ENCODE measurements at places on chromosomes 11 and 22.

DNA sequence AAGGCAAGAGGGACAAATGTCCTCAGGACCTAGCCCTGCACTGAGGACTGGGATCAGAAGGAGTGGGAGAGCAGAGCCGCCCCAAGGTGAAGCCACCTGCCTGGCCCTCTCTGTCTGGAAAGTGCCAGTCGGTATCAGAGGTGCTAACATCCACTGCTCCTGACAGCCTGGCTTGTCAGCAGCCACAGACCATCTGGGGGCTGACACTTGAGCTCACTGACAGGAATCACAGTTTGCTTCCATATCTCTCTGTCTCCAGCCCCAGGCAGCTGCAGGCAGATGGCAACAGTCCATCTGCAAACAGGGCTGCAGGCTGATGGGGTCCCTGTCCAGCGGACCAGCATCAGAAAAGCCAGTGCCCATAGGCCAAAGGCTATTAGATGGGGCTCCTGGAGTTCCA lies 5.5 kb downstream of the OPCML start:
- no peak for DNase-seq

DNA sequence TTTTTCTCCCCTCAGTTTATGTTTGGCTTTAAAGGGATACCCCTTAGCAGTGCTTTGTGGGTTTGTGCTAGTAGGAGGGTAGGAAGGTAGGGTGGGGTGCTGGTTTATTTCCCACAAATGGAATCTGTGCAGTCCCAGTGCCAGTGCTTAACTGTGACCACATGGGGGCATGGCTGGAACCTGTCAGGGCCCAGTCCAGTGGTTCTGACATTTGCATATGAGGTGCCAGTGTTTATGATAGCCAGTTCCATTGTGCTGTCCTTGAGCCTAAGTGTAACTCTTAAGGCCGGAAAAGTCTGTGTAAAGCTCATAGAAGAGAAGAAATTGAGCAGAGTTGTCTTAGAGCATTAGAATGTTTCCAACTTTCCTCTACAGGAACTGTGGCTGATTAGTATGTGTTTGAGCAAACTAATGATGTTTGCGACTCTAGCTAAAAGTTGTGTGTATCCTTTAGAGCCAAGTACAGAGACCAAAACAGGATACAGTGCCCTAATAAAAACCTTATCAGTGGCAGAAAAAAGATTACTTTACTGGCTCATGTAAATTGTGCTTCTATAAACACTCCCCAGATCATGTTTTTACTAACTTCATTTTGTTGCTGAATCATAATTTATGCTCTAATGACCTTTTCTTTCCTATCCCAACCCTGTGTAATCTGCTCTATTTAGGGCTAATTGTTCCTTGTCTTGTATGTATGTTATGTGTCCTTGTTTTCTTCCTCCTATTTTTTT lies 38.1 kb downstream of the DIXDC1 start:
- DNase-seq = no peak

DNA sequence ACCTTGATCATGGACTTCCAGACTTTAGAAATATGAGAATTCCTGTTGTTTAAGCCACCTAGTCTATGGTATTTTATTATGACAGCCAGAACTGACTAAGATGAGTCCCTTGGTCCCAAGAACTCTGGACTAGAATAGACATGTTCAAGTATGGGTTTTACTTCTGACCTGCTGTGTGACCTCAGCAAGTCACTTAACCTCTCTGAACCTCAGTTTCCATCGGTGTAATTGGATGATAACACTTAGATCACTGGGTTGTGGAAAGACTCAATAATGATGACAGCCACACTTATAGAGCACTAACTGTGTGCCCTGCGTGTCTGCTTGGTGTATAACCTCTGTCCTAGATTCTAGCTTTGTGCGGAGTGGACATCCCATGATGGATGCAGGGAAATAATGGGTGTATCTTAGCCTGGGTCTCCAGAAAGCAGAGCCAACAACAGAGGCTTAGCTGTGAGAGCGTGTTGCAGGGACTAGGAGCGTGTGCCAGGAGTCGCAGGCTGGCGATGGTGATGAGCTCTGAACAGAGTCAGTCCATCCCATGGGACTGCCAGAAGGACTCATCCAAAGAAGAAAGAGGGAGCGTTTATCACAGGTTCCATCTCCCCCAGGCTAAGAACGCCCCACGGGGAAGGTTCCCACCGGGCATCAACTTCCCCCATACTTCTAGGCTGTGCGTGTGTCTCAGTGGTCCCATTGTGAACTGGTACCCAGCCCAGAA lies 93.2 kb upstream of the TP53I11 start:
- no peak for DNase-seq

- no peak for DNase-seq
These were observed 70.3 kb upstream of the GRK2 start for GRCh38 chr11:67195971-67196456.

DNA sequence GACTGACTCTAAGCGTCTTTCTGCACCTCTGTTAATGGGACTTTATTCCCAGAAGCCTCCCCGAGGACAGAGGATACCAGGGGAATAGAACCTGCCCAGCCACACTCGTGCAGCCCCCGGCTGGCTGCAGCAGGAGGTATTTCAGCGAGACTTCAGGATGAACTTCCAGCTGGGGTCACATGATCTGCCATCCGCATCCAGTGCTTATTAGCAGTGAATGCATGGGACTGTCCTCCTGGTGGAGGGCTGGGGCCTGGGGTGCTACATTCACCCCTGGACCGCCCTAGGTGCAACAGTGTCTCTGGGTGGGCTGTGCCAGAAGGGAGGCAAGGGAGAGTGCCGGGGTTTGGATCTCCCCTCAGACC lies 1.6 kb downstream of the DUSP8 start:
- no peak for DNase-seq

GRCh38 chr11:58027341-58027740 lies 3.4 kb upstream of the OR6Q1 start:
- DNase-seq = no peak

- DNase-seq = no peak
These were observed 42.8 kb downstream of the PACS1 start for GRCh38 chr11:66112601-66113499.

GRCh38 chr11:64466115-64466718 lies 107.3 kb downstream of the RPS6KA4 start:
- DNase-seq = no peak

DNA sequence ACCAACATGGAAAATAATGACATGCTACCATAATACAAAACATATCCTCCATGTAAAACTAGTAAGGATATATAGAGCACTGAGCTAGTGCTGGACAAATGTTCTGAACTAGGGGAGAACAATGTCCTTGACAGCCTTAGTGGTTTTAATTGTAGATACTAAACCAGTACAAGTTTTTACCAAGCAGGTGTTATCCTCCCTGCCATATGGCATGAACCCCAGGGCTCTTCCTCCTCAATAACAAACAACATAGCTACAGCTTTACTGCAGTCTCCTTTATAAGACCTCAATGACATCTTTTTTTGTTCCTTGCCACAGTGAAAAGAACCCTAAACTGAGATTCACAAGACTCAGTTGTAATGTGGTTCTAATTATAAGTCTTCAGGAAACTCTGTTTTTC lies 70.2 kb upstream of the GDPD4 start:
- DNase-seq = no peak

DNA sequence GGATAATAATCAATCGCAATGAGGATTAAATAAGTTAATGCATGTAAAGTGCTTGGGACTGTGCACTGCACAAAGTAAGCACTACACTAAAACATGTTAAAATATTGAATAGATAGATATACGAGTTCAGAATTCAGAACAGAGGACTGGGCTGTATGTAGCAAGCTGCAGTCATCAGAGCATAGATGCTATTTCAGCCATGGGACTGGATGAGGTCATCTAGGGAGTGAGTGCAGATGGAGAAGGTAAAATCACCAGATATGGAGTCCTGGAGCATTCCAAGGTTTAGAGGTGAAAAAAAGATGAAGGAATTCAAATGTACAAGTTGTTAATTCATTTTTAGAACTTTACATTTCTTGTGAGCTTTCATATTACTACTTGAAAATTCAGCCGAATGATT lies 347.5 kb upstream of the DDI1 start:
- DNase-seq = no peak

- DNase-seq = no peak
These were observed 106.2 kb upstream of the USP47 start for GRCh38 chr11:11735586-11735985.

- no peak for DNase-seq
These were observed 3.1 kb downstream of the CDC42EP1 start for GRCh38 chr22:37563153-37564081.

DNA sequence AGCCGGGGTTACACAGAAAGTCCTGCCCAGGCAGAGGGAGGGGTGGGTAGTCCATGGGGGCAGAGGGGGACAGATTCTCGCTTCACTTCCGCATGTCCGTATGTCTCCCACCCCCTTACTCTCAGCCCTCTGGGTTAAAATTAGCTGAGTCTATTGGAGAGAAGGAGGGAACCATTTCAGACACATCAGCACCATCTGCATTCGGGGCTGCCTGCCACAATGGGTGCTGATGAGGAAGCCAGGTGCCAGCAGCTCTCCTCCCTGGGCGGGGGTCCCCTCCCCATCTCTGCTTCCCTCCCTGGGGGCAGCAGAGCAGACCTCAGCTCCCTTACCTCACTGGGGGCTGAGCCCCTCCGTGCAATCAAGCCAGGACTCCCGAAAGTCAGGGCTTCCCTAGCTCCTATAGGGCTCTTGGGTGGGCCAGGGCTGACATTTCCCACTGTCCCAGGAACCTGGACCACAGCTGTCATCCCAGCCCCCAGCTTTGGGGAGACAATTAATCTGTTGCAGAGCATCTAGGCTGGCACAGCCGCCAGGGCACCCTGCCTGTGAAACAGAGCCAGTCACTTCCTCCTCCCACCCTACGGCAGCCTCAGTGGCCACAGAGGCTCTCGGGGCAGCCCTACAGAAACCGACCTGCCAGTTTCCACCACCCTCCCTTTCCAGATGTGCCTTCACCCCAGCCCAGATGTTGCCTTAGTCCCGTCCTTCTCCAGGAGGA lies 67.3 kb downstream of the PDE2A start:
- no peak for DNase-seq

DNA sequence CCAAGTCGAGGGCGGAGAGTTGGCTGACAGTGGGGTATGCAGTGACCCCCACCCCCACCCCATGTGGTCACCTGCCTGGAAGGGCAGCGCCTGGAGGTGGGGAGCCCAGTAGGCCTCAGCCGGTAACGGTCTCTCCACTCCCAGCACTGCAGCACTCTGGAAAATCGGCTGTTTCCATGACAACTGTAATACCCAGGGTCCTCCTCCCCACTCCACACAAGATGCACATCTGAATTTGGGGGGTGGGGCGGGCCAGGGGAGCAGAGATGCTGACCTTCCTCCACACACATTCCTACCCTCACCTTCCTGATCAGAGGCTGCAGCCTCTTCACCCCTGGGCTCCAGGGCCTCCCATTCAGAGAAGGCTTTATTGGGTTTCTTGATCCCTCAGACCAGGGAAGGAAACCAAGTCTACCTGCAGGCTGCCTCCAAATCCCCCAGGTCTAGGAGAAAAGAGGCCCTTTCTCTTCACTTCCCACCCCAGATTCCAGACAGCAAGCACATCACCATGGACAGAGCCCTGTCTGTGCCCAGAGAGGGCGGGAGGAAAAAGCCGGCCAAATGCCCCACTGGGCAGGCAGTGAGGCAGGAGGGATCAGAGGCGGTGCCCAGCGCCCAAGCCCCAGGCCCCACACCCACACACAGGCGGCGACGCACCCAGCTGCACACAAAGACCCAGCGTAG lies 46.5 kb downstream of the SLC22A12 start:
- no peak for DNase-seq

GRCh38 chr22:31083923-31084810 lies 3.0 kb downstream of the SMTN start:
- DNase-seq = no peak

GRCh38 chr11:92802644-92803043 lies 166.8 kb upstream of the MTNR1B start:
- no peak for DNase-seq

DNA sequence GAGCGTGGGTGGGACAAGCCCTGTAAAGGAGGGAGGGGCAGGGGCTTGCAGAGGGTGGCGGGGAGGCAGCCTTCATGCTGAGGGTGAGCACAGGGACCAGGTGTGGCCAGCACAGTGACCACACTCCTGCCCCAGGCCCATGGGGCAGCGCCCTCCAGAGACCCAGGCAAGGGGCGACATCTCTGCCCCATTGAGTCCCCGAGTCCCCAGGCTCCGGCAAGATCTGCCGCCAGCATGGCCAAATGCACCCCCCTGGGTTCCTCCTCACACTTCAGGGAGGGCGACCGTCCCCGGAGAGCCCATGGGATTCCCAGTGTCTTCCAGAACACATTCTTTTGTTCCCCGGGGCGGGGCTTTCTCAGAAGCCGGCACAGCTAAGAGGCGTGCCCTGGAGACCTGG lies 362.5 kb downstream of the TBC1D22A start:
- DNase-seq = no peak

All from activated T-helper 9 cell treated with anti-CD3 and anti-CD28 coated beads, Interleukin-2, amount 50 U/mL, for 16 hours (primary cell).